ENCODE measurements at places on chromosomes 13 and 19. TPM values are rescaled to one million over a fixed set of nuclear protein-coding genes. Genes with fewer than 3 reads are reported as not detected.

Gene SBSN
- polyA plus RNA-seq = not detected

Gene SPTBN4
- polyA plus RNA-seq = 3.0 TPM

Gene C19orf73
- 4.6 TPM for polyA plus RNA-seq

DNA sequence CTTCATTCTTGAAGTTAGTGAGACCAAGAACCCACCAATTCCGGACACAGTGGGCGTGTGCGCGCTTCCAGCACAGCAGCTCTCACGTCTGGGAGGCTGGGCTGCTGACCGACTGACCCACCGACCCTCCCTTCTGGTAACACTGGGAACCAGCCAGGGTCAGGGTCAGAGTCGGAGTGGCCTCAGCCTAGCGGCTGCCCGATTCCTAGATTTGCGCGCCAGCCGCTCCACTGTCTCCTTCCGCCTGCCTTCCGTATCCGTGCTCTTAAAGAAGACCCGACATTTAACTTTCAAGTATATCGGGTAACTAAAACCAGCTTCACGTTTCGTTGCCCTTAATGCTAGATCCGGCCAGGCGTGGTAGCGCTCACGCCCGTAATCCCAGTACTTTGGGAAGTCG lies 41.1 kb downstream of the SERP2 start:
- DNase-seq = no peak

DNA sequence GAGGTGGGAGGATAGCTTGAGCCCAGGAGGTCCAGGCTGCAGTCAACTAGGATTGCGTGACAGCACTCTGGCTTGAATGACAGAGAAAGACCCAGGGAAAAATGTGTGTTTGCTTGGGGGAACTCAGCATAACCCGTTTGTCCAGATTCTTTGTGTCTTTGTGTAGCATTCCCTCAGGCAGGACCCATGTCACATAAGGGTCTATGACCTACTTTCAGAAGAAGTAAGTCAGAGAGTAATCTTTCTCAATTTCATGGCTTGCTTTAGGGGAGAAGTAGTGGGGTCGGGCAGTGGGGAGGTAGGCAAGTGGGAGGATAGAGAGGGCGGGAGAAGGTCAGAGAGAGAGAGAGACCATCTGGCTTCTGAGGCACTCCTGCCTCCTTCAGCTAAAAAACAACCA lies 11.9 kb upstream of the PSPC1 start:
- no peak for DNase-seq

DNA sequence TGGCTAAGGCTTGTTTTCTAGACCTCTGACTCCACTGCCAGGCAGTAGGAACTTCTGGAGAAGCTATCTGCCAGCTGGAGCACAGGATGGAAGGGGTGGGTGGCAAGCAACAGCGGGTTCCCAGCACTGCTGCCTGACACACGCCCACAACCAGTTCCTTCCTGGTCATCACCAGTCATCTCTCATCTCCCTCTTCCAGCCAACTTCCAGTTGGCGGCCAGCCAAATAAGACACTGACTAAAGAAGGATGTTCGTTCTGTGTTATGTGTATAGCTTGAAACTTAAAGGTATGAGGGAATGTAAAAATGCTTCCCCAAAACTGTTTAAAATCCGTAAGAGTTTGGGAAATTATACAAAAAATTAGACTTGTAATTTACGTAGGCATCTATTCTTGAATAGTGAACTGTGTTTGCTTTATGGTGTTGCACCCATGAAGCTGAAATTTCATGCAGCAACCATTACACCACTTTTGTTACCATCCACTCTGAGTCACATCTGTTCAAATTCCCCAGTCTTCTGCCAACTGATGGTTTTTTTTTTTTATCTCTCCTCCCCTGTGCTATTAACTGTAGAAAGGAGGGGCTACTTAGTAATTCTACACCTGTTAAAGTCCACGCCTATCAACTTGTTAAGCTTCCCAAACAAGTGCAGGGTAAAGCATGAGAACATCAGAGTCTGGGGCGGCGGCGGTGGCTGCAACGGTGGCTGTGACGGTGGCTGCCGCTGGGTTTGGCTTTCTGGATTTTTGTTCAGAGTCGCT lies 86.2 kb upstream of the FRY start:
- no peak for DNase-seq

Gene ZNF420
- 1.1 TPM for polyA plus RNA-seq

Gene UTP14C
- polyA plus RNA-seq = 6.8 TPM

- no peak for DNase-seq
These were observed 38.7 kb downstream of the ZIC5 start for GRCh38 chr13:99932912-99933311.

Gene VSIG10L
- 9.9 TPM for polyA plus RNA-seq

Gene CEACAM1
- polyA plus RNA-seq = 2.0 TPM

GRCh38 chr13:87322386-87322785 lies 348.8 kb upstream of the SLITRK5 start:
- no peak for DNase-seq

DNA sequence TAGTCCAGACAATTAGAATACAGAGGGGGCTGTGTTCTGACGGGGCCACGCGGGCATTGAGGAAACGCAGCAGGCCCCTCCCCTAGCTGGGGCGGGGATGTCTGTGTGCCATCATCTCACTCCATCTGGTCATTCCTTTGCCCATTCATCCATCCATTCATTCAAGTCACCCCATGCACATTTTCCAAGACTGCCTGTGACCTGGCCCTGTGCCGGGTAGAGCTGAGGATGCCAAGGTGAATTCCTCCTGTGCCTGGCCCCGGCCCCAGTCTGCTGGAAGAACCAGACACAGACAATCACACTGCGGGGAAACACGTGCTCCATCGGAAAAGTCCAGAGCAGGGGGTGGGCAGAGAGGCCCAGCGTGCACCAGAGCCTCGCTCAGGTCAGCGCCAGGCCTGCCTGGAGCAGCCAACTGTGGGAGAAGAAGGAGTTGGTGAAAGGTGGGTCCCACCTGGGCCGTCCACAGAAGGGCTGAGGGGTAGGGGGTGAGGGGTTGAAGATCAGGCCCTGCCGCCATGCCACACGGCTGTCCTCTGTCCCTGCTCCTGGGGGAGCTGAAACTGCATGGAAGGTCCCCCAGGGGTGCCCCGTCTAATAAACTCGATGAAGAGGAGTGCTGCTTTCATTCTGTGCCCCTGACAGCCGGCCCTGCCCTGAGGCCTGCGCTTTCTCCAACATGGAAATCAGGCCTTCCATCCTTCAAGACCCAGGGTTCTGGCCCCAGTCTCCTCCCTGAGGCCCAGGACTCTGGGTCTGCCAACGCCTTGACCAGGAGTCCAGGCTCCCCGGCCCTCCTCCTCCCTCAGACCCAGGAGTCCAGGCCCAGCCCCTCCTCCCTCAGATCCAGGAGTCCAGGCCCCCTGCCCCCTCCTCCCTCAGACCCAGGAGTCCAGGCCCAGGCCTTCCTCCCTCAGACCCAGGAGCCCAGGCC lies 1.6 kb upstream of the CACNG6 start:
- DNase-seq = no peak

DNA sequence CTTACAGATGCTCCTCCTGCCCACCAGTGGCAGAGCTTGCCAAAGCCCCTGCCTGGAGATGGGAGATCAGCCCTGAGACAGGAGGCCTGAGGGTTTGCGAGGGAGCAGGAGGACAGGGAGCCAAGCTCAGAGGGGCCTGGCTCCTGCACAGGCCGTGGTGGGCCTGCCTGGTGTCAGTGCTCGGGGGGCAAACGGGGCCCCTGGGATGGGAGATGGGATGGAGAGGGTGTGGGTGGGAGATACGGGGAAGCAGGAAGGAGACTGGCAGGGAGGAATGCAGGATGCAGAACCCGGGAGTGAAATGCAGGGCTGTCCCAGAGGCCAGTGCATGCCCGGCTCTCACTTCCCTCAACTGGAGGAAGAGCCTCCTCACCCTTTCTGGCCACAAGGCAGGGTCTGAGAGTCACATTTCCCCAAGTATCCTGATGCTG lies 19.9 kb downstream of the ELAVL1 start:
- no peak for DNase-seq

DNA sequence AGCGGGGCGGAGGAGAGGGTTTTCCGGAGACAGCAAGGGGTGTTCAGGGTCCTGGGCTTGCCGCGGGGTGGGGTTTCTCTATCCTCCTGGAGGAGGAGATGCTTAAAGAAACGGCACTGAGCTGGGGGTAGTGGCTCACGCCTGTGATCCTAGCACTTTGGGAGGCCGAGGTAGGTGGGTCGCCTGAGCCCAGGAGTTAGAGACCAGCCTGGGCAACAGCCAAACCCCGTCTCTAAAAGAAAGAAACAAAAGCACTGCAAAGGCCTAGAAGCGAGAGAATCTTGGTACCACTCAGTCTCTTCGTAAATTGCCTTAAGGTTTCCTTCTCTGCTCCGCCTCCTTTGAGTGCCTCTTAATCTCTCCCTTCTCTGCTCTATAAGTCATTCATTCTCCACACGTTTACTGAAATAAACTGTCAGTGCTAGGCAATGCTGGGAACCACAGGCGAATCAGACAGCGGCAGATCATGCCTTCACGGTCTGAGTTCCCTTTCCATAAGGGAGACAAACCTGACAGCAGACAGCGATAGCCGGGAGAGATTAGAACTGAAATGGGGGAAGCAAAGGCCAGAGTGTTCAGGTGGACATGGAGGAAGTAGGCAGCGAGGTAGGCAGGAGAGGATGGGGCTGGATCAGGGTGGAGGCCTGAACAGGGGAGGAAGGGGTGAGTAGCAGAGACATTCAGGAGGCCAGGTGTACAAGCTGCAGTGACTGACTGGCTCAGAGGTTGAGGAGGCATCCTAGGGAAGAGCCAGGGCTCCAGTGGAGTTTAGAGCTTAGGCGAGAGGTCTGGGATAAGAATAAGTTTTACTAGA lies 580 bp downstream of the EIF3K start:
- no peak for DNase-seq

DNA sequence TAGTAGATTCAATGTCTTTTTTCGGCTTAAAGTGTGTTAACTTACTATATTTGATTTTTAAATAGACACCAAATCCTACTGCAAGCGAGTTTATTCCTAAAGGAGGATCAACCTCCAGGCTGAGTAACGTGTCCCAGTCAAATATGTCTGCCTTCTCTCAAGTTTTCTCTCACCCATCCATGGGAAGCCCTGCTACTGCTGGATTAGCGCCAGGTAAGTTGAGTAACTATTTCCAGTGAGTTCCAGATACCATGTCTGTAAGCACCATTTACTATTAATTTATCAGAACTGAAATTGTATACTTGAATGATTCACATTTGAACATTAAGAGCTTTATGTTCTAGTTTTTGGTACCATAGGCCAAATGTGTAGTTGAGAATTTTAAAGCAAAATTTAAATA lies 81.8 kb downstream of the PAN3 start:
- no peak for DNase-seq

DNA sequence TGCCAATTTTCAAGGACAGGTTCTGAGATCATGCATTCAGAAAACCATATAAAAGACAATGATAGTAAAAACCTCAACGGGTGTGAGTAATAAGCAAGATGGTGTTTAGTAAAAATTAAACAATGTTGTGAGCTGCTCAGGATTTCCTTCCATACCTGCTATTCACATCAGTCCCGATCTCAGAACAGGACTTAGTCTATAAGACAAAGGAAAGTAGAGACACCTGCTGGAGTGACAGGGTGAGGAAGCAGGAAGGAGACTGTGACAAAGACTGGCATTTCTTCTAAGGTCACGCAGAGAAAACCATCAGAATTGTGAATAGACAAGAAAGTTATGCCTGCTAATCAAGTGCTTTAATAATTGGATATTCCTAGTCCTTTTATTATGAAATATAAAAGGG lies 648.0 kb downstream of the DACH1 start:
- no peak for DNase-seq

DNA sequence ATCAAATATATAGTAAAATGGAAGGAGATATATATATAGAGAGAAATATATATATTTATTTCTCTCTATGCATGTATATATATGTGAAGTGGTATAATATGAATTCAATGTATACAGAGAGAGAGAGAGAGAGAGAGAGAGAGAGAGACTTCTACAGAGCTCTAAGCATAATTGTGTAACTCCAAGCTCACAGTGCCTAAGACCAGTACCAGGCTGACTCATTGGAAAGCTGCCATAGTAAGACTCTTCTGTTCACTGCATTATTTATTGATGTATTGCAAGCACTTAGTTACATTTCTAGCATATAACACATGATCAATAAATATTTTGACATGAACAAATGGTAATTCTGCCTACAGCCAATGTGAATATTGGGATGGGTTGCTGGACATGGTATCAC lies 1734.7 kb downstream of the SLITRK1 start:
- no peak for DNase-seq

Gene ZNF763
- 0.39 TPM for polyA plus RNA-seq

DNA sequence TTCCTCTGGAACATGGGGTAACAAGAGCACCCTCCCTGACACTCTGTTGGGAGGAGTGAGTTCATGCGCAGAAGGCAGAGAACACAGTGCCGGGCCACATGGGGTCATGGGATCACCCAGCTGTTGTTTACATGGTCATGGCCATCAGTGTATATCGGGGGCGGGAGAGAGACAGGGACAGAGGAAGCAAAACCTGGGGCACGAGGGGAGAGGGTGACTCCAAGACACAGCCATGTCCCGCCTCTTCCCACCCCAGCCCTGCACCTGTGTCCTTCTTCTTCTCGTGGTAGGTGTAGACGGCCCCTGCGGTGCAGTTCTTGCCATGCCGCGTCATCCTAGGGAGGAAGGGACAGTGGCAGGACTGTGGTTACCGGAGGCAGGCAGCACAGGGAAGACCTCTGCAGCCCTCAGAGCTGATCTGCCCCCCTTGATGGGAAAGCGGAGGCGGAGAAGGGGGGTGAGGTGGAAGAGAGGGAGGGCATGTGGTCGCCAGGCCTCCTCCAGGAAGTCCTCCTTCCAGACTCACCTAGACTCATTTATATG lies 19.9 kb downstream of the NOSIP start:
- no peak for DNase-seq

GRCh38 chr19:6423499-6424194 lies 964 bp downstream of the KHSRP start:
- DNase-seq = peak; percentile 53

DNA sequence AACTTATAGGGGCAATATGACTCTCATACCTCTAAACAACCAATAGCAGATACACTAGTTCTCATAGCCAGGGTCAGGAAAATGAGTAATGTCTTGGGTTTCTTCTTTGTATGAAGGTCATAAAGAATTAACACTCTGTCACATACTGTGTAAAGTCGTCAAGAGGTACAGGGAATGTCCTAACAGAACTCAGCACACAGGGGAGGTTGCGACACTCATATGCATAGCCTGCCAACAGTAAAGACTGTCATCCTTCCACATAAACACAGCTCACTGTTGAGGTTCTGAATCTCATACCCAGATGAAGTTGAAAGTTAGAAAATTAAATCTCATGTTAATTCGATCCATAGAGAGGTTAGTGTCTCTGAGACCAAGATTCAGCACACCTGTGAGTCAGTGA lies 34.2 kb upstream of the ZNF254 start:
- DNase-seq = no peak

GRCh38 chr19:47415953-47416642 lies 3.2 kb downstream of the MEIS3 start:
- DNase-seq = no peak

DNA sequence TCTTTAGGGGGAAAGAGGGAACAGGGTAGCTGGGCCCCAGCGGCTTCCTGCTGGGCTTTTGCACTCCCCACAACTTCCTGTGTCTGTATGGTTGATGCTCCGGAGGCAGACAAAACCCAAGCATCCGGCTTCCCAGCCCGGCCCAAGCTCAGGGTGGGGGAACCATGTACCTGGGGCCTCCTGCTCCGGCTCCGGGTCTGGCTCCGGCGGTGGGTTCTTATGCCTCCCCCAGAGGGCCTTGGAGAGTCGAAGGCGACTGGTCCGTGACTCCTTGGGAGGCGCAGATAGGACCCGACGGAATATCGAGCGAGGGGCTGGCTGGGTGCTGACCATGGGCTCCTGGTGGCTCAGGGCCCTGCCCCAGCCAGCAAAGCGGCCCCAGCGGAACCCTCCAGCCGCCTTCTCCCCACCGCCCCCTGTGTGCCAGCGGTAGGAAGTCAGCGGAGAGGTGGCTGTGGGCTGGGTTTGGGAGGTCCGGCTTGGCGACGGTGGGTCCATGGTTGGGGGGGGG lies 428 bp downstream of the RASAL3 start:
- DNase-seq = no peak
